ENCODE measurements at places on chromosomes 6 and 20.

DNA sequence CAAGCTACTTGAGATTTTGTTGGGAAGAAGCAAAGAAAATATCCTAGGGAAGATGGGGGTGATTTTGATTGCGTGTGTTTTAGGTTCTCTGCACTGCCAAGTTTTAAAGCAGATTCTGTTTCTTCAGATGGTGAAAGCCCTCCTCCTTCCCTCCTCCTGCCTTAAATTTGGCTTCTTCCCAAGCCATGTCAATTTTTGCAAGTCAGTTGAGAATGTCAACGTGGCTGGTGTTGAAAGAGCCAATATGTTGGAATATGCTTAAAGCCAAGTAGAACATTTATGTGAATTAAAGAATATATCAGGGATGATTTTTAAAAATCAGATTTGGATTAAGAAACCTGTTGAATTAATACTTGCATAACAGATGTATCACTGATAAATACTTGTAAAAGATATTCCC is 270.8 kb downstream of the ARID1B start:
- no peak for DNase-seq

GRCh38 chr20:38065764-38066375 is 32.3 kb downstream of the RPRD1B start:
- peak; percentile 12 for DNase-seq

DNA sequence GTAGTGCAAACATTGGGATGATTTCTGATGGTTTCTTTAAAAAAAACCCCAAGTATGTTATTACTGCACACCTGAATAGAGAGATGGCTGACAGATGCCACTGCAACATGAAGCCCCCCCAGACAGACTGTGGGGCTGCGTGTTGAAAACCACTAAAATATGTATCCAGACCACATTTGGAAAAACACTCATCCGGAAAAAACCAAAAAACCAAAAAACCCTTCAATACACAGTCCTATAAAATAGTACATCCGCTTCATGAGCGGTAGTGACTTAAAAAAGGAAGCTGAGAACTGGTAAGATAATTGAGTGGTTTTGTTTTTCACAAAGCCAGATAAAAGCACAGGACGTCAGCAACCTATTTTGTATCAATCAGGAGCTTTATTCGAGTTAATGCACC is 47.1 kb upstream of the EDN3 start:
- DNase-seq = no peak

- no peak for DNase-seq
Observed at GRCh38 chr20:58212636-58213035, 15.8 kb downstream of the ANKRD60 start.

DNA sequence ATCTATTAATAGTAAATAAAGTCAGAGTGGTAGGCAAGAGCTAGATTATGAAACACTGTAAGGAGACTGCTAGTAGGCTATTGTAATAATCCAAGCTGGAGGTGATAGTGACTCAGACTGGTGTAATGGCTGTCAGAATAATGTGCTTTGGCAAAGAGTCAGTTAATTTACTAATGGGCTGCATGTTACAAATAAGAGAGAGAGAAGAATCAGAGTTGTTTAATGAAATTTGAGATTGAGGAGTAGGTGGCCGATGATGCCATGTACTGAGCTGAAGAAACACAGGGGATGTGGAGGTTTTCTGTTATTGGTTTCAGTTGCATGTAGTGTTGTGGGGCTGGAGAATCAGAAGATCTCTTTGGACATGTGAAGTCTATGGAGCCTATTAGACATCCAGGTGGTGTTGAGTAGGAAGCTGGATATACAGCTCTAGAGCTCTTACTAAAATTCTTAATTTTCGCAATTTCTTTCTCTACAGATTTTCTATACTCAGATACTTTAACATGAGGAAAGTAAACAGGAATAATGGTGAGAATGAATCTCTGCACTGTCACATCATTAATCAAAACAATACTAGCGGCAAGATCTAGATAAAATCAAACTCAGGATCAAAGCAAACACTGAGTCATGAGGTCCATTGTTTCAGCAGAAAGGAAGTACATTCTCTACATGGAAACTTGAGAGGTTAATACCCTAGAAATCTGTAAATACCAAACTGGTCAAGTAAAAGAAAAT is 167.7 kb downstream of the SIM1 start:
- no peak for DNase-seq

- DNase-seq = no peak
Observed at GRCh38 chr20:40677343-40677924, 11.6 kb downstream of the MAFB start.

DNA sequence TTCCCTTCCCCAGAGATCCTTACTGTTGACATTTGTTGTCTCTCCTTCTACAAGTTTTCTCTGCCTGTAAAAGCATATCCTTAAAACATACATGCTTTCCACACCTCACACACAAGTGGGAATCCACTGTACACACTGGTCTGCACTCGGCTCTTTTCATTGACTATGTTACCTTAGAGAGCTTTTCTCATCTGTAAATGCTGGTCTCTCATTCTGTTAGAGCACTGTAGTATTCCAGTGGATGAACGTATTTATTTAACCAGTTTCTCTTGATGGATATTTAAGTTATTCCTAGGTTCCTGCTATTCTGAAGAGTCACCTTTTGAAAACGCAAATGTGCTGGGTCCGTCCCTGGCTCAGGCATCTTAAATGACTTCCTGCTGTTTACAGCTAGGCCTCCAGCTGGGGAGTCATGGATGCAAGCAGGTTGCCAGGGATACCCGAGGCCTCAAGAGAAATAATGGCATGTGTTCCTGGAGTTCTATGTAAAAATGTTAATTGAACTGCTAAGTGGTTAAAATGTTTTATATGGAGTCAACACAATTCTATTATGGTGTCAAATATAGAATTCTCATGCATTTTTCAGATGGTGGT is 61.1 kb upstream of the TGM3 start:
- DNase-seq = no peak

GRCh38 chr20:23856736-23857135 is 22.8 kb downstream of the CST5 start:
- DNase-seq = no peak

DNA sequence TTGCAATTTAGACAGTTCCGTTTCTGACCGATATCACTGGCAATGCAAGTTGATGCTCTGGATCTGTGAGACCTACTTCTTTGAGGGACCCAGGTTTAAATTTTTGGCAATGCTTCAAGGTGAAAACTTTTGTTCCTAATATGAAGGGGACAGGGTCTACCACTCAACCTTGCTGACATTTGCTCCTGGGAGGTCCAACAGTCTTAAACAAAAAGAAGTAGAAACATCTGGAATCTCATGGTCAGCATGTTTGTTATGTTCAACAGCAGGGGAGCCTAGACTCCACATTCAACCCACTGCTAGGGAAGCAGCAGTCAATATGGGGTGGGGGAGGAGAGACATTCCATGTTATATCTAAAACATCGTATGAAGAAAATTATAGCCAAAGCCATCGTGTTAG is 196.4 kb downstream of the SIM1 start:
- DNase-seq = no peak

DNA sequence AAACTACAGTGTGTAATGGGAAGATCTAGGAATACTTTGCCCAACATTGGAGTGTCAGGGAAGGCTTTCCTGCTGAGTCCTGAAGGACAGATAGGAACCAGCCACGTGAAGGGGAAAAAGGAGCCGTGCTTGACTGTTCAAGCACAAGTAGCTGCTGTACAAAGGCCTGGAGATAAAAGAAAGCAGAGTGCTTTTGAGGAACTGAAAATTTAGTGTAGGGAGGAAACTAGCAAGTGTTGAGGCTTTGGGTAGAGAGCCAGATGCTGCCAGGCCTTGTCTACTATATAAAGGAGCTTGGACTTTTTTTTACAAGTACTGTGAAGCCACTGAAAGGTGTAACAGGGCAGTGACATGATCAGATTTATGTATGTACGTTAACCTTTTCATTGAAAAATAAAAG is 39.0 kb downstream of the DSE start:
- DNase-seq = peak; percentile 55

- no peak for DNase-seq
Observed at GRCh38 chr20:45772693-45773092, 19.0 kb downstream of the WFDC3 start.

GRCh38 chr6:146489468-146490151 is 54.0 kb upstream of the RAB32 start:
- DNase-seq = no peak

DNA sequence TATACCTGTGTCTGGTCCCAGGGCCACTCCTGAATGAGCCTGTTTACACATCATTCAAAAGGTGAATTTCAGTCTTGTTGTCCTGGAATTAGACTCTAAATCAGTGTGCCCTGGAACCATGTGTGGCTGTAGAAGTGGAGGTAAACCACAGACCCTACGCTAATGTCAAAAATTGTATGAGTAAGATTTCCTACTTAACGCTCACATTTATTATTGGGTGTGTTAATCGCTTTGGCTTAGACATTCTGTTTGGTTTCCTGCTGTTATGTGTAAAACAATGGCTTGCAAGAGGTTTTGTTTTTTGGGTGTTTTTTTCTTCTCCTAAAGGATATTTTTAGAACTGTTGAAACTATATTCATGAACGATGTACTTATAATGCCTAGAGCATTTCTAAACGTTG is 19.3 kb downstream of the PLCB1 start:
- DNase-seq = no peak

- DNase-seq = no peak
Observed at GRCh38 chr20:50172347-50173013, 18.1 kb upstream of the CEBPB start.

GRCh38 chr6:143087856-143088255 is 27.2 kb downstream of the AIG1 start:
- DNase-seq = no peak

GRCh38 chr6:131631625-131632289 is 3.7 kb upstream of the MED23 start:
- no peak for DNase-seq

- no peak for DNase-seq
Observed at GRCh38 chr6:41874741-41875140, 20.4 kb downstream of the USP49 start.

DNA sequence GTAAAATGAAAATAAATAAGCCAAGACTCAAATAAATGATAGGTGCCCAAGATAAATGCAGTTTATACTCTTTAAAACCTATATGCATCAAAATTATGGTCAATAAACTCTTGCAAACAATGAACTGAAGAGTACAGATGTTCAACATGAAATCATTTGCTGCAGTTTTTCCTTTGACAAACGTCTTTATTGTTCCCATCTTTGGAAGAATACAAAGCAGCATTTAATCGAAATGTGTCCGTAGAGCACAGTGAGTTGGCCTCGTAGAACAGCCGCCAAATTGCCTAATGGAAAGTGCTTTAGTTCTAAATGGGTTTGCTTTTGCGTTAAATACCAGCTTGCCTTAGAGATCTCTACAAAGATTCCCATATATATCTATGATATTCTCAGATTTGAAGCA is 447.4 kb downstream of the PKHD1 start:
- peak; percentile 55 for DNase-seq

- DNase-seq = no peak
Observed at GRCh38 chr6:47852727-47853126, 70.9 kb downstream of the OPN5 start.

- DNase-seq = no peak
Observed at GRCh38 chr6:29451471-29452193, 5.2 kb downstream of the OR11A1 start.

GRCh38 chr6:49890988-49891387 is 24.7 kb upstream of the CRISP1 start:
- DNase-seq = no peak

- DNase-seq = no peak
Observed at GRCh38 chr20:12159261-12159660, 241.6 kb downstream of the BTBD3 start.

DNA sequence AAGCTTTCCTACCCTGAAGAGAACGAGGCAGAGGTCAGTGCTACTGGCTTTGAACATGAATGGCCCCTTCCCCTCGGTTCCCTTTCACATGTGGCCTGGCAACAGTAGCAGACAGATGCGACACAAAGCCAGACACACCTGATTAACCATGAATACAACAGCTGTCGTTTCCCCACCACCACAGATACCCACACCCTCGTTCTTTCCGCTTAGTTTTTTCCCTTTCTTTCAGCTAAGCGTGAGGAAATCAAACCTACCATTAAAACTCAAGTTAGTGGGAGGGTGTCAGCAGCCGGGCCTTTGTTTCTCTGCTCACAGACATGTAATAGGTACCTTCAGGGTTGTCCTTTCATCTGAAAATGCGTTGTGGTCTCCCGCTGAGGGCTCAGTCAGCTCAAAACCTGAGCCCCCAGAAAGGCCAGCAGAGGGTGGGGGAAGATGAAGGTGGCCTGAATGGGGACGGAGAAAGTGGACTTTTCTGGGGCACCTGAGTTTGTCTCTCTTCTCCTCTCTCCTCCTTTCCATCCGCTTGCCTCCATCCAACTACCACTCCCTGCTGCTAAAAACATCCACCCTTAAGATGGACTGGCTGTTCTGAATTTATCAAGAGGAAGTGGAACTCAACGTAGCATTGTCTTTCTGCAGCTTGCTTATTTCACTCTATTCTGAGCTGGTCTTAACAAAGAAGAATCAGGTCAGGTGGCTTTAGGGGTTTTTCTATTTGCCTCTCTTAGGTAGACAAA is 516.6 kb upstream of the JARID2 start:
- DNase-seq = peak; percentile 31

DNA sequence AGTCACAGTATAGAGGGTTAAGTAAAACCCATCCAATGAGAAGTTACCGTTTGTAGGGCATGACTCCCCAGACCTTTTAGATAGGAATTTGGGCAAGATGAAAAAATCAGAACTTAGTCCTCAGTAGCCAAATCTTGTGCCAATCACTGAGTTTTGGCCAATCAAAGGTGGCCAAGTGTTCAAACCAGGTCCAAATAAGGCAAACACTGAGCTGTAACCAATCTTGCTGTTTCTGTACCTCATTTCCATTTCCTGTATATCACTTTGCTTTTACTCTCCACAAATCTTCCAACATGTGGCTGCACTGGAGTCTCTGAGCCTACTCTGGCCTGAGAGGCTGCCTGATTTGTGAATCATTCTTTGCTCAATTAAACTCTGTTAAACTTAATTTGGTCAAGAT is 81.8 kb upstream of the GPR6 start:
- no peak for DNase-seq

GRCh38 chr6:158042245-158042798 is 60.7 kb downstream of the SYNJ2 start:
- DNase-seq = no peak

DNA sequence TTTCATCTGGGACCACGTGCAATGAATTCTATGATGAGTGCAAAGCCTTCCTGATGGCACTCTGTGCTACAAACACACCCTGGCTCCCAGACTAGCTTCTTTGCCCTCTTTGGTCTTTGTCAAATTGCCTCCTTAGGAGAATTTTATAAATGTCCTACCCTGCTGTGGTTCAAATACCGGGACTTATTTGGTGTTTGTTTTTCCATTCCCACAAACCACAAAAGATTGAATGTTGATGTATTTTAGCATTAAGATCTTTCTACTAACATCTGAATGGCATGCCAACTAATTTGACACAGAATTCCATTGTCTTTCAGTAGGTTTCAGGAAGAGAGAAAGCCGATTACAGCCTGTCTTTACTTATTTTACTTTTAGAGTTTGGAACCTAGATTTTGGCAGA is 424.2 kb upstream of the SLC35B3 start:
- no peak for DNase-seq
